Activated CD8-positive, alpha-beta memory T cell treated with anti-CD3 and anti-CD28 coated beads for 1 hour (primary cell): ENCODE measurements at places on chromosomes 6 and 20.

- no peak for DNase-seq
These were observed 37.0 kb downstream of the TGM2 start for GRCh38 chr20:38127920-38128528.

GRCh38 chr6:115814907-115815306 lies 245.8 kb downstream of the FRK start:
- DNase-seq = no peak

DNA sequence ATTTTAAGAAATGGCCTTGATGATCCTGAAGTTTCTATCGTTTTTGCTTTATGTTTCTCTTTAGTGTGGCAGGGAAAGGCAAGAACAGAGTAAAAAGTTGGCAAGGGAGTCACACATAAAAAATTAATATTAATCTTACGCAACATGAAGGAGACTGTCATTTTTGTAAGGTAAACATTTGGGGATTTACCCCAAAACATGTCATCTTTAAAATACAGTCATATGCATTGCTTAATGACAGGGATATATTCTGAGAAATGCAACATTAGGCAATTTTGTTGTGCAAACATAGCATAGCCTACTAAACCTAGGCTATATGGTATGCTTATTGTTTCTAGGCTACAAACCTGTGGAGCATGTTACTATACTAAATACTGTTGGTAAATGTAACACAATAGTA lies 5.4 kb downstream of the RBL1 start:
- DNase-seq = no peak

- no peak for DNase-seq
These were observed 17.8 kb upstream of the FKBP5 start for GRCh38 chr6:35706468-35706867.

DNA sequence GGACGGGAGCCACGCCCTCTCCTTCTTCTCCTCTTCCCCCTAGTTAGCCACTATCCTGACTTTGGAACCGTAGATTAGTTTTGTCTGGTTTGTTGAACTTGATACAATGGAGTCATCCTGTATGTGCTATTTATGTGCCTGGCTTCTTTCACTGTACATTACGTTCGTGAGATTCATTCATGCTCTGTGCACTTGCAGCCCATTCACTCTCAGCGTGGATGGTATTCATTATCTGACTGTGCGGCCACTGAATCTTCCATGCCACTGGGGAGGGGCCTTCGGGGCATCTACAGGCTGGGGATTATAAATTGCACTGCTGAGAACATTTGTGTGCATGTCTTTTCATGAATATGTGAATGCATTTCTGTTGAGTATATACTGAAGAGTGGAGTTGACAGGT lies 262.5 kb downstream of the CDH26 start:
- no peak for DNase-seq

- DNase-seq = no peak
These were observed 151.1 kb upstream of the B3GAT2 start for GRCh38 chr6:71107911-71108420.

DNA sequence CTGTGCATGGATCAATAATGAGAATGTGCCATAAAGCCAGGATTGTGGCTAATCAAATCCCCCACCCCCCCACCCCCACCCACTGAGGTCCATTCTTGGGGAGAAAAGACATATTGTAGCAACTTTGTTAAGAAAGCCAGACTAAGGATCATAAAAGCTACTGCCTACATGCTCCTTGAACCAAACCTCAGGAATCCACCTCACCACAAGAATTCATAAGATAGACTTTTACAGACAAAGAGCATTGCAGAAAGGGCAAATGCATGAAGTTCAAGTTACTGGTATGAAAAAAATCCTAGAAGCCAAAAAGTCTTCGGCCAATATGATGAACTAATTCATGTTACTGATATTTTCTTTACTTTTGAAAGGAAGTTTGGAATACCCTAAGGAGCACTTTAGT lies 187.9 kb upstream of the ARID1B start:
- DNase-seq = no peak

- no peak for DNase-seq
These were observed 25.8 kb downstream of the TBPL1 start for GRCh38 chr6:133978896-133979240.

DNA sequence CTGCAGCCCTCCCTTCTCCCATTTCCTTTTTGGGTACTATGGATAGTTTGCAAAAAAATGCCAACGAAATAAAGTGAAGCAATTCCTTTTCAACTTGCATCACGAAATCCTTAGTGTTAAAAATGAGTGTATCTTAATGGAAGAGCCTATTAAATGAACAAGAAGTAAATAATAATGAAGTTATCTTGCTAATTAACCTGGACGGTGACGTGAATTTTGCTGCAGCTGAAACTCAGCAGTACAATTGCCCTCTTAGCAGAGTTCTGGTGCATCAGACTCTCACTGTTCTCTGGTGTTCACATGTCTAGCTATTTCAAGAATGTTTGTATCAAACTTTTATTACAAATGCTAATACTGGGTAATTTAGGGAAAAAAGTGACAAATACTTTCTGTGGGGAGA lies 119.7 kb upstream of the HDAC2 start:
- DNase-seq = no peak

- no peak for DNase-seq
These were observed 46.2 kb upstream of the SUPT3H start for GRCh38 chr6:45423824-45424450.

DNA sequence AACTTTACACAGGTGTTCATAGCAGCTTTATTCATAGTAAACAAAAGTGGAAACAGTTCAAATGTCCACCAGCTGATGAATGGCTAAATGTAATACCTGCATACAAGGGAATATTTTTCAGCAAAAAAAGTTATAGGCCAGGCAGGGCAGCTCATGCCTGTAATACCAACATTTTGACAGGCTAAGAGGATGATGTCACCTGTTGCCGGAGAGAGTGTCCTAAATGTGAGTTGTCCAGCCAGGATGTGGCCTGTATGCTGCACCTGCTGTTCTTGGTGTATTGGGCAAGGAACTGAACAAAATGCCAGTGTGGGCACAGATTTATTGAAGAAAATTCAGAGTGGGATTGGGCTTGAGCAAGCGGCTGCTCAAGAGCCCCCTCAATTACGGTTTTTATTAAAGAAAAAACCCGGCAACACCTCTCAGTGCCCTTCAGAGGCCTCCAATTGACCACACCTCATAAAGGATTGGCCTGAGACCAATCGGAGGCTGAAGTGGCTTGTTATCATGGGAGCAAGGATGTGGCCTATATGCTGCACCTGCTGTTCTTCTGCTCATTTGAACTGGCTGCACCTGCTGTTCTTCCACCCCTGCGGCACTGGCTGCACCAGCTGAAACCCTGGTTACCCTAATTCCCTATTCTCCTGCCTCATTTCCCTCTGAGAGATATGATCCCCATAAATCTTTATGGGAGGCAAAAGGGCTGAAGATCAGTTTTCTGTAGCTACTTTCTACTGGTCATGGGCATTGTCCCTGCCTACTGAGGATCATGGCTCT lies 164.3 kb upstream of the PROKR2 start:
- no peak for DNase-seq

DNA sequence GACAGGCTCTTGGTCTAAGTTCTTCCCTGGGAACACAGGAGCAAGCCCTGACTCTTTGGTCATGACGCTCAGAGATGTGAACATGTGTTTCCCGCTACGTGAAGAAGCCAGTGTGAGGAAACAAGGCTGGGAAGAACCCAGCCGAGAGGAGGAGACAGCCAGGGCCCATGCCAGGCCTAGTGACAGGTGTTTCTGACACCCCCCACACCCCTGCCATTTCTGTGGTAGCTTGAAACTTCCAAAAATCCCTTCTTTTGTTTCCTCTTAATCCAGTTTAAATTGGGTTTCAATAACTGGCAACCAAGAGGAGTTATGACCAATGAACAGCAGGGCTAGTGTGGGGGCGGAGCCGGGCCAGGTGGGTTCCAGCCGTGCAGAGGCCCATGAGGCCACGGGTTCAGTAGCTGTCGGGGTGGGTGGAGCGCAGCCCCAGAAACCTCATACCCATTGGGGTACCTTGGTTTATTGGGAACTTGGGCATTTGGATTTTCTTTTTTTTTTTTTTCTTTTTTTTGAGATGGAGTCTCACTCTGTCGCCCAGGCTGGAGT lies 33.5 kb downstream of the WRNIP1 start:
- DNase-seq = no peak

- no peak for DNase-seq
These were observed 771.7 kb upstream of the ADGRB3 start for GRCh38 chr6:67863346-67863745.

DNA sequence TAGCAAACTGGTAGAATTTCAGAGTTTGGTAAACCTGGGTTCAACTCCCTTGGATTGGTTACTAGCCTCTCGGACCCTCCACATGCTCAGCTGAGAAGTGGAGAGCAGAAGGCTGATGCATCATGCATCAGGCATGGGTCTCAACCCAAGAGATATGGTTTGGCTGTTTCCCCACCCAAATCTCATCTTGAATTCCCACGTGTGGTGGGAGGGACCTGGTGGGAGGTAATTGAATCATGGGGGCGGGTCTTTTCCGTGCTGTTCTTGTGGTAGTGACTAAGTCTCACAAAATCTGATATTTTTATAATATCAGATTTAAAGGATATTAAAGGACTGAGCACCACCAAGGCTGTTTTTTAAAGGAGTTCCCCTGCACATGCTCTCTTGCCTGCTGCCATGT lies 75.1 kb downstream of the PPP1R3G start:
- no peak for DNase-seq

GRCh38 chr20:57649617-57650015 lies 29.4 kb upstream of the ZBP1 start:
- DNase-seq = no peak

GRCh38 chr6:106617302-106617701 lies 12.0 kb downstream of the RTN4IP1 start:
- DNase-seq = no peak

DNA sequence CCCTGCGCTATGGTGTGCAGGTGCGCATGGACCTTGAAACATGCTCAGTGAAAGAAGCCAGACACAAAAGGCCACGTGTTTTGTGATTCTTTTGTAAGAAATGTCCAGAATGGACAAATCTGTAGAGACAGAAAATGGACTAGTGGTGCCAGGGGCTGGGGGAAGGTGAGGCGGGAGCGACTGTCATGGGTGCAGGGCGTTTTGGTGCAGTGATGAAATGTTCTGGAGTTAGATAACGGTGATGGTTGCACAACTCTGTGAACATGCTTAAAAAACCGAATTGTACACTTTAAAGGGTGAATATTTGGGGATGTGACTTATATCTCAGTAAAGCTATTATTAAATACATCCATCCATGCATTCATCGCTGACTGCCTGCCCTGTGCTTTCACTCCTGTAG lies 31.7 kb upstream of the NTSR1 start:
- no peak for DNase-seq

GRCh38 chr20:64155258-64156135 lies 8.8 kb upstream of the MYT1 start:
- no peak for DNase-seq

DNA sequence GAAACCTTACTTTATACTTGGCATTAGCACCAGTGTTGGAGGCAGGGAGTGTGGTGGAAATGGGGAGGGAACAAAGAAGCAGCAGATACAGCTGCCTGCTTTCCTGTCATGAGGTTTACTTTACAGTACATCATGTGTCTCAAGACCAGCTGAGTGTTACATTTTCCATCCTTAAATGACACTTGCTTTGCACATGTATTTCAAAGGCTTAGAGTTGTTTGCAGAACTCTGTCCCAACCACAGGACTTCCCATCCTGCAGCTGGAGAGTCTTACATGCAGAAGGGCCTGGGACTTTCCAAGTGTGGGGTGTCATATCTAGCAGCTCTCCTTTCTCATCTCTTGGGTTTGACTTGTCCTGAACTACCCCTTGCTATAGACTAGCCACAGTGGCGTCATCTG lies 395.9 kb downstream of the DHX35 start:
- DNase-seq = no peak

GRCh38 chr6:134502614-134503549 lies 185.0 kb upstream of the SGK1 start:
- no peak for DNase-seq

DNA sequence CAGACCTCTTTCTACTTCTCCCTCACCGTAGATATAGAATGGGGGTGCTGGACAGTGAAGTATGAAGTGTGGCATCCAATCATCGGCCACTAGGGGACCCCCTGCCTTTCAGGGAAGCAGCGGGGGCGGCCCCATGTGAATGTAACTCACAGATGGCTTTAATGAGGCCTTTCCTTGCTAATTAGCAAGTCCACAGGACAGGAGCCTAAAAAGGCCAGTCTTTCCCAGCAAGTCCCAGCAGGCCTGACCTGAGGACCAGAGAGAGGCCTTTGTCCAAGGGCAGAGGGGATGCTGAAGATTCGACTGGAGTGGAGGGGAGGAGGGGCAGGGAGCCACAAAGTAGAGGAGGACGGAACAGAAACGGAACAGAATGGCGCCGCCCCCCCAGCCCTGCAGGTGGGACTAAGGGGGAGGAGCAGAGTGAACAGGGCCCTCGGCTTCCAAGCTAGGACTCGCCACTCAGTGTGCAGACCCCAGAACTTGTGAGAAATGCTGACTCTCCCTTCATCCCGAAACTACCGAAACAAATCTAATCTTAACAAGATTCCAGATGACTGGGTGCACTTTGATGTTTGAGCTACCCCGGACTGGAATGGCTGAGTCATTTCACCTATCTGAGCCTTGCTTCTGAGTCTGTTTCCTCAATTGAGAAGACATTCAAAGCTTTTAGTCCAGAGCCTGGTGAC lies 5.8 kb downstream of the C6orf132 start:
- no peak for DNase-seq

- no peak for DNase-seq
These were observed 6.3 kb upstream of the AHI1 start for GRCh38 chr6:135503703-135504475.

DNA sequence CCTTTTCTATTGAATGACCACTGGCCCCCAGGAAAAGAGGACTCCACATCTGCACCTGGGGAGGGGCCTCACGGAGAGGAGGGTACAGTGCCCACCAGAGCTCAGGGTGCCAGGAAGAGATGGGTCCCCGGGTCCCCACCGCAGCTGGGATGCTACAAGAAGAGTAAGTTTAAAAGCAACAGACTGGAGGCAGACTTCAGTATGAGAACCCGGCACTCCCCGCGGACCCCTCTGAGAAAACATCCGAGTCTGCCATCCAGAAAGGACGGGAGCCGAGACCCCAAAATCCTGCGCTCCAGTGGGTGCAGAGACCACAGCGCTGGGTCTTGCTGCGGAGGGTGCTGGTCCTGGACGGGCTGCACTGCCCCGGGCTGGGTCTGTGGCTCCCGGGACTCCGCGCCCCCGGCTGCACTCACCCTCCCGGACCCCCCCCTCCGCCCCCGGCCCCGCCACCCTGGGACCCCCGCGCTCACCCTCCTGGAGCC lies 350 bp downstream of the HELZ2 start:
- no peak for DNase-seq

DNA sequence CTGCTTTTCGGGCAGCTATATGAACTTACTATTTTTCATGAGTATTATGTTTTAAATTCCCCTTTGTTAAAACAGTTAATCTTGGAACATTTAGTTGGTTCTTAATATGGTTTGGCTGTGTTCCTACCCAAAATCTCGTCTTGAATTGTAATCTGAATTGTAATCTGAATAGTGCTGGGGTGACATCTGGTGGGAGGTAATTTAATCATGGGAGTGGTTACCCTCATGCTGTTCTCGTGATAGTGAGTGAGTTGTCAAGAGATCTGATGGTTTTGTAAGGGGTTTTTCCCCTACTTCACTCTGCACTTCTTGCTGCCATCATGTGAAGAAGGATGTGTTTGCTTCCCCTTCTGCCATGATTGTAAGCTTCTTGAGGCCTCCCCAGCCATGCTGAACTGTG lies 305.4 kb upstream of the MAP3K7 start:
- no peak for DNase-seq

- no peak for DNase-seq
These were observed 873 bp upstream of the GCM2 start for GRCh38 chr6:10882657-10883171.

GRCh38 chr6:70134542-70134941 lies 168.3 kb downstream of the COL9A1 start:
- no peak for DNase-seq
